ENCODE measurements at places on chromosomes 12 and 14.
A peak's percentile ranks its signal among the peaks of the same experiment; 100 is the strongest.

- DNase-seq, result no peak
Observed at GRCh38 chr12:121786440-121786825, 7.1 kb downstream of the RHOF start.

DNA sequence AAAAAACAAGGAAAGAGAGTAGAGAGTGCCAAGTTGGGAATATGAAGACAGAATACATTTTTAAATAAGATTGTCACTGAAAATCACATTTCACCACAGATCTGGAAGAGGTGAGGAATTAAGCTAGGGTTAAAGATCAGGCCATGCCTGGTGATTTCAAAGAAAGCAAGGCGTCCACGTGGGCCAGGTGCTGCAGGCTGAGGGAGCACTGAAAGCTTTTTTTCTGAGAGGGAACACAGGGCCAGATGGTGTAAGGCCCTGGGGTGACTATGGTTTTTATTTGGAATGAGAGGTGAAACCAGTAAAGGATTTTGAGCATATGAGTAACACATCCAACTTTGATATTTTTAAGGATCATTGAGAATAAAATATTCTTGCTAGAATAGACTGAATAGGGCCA lies 20.9 kb downstream of the SYT1 start:
- DNase-seq, result no peak

DNA sequence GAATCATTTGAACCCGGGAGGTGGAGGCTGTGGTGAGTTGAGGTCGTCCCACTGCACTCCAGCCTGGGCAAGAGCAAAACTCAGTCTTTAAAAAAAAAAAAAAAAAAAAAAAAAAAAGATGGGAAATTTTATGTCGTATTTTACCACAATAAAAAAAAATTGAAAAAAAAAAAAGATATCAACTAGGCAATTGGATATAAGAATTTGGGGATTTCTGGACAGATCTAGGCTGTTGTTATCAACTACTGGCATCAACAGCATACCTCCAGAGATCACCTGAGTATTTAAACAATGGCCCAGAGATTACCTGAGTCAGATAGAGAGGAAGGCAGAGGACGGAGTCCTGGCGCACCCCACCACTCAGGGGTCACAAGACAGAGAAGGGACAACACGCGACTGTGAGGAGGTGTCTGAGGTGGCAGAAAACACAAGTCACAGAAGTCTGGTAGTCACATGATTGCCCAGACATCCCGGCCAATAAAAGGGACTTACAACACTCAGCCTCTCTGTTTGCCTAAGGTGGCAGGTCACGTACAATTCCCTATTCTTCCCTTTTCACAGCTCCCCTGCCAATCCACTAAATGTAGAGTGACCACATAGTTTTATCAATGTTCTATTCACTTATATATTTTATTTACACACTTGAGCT lies 1.8 kb downstream of the SPRING1 start:
- DNase-seq, result no peak

DNA sequence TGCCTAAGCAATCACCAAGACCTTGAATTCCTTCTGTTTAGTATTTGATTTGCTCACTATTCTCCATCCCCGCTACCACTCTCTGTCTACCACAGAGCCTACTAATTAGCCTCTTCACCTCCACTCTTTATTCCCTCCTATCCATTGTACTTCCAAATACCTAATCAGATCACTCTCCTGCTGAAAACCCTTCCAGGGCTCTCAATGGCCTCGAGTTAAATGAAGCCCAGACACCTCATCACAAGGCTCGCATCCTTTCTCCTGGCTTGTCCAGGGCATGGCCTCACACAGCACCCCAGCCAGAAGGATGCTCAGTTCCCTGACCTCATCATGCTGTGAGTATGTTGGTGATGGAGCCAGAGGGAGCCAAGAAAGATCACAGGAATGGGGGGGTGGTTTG lies 71.4 kb upstream of the PRMT8 start:
- DNase-seq, result no peak

GRCh38 chr14:98840091-98840490 lies 431.9 kb downstream of the BCL11B start:
- no peak for DNase-seq

DNA sequence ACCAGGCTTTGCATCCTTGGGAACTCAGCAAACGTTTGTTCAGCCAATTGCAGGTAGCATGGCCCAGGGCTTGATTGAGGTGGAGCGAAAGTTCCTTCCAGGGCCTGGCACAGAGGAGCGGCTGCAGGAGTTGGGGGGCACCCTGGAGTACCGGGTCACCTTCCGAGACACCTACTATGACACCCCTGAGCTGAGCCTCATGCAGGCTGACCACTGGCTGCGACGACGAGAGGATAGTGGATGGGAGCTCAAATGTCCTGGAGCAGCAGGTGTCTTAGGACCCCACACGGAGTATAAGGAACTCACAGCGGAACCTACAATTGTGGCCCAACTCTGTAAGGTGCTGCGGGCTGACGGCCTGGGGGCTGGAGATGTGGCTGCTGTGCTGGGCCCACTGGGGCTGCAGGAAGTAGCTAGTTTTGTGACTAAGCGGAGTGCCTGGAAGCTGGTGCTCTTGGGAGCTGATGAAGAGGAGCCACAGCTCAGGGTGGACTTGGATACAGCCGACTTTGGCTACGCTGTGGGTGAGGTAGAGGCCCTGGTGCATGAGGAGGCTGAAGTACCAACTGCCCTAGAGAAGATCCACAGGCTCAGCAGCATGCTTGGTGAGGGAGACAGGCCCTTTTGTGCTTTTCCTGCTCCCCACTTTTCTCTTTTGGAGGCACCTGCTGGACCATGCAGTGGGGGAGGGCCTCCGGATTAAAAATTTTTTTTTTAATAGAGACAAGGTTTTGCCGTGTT lies 799 bp downstream of the THTPA start:
- no peak for DNase-seq

DNA sequence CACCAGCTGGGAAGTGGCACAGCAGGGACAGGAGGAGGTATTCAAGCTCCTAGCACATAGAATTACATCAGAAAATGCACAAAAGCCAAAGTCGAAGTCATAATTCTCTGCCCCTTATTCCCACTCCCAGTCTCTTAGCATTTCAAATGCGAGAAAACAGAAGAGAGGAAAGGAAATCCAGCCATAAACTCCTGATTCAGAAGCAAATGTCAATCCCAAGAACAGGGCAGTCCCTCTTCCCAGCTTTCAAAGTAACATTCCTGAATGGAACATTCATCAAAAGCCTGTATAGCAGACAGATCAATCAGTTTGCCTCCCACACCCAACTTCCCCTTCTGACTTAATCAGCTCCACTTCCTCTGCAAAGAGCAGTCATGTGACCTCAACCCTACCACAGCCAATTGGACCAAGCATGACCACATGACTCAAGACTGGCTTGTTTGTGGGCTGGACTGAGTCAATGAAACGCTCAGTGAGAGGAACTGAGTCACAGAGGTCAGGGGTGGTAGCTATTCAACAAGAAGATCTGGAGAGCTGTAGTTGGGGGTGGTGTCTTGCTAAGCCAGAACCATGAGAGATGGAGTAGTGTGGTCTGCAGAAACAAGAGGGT lies 41.4 kb upstream of the TUNAR start:
- DNase-seq, result no peak

DNA sequence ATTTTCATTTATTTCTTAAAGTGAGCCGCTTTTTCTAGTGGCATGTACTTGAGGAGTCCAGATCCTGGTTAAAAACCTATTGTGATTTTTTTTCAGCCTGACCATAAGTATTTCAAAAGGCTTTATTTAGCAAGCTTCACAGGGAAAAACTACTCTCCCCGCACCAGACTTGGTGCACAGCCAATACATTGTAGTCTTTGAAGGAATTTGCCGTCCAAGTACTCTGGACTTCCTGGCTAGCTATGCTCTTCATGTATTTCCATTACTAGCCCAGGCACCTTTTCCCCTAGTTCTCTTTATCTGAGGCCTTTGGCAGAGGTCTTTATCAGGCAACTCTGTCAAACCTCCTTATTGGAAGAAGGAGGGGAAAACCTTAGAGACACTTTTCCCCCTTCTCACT lies 234.7 kb downstream of the CCDC91 start:
- DNase-seq, result peak; percentile 27

GRCh38 chr12:67425394-67425793 lies 156.2 kb downstream of the CAND1 start:
- DNase-seq, result no peak

GRCh38 chr14:90985601-90986242 lies 74.7 kb downstream of the RPS6KA5 start:
- no peak for DNase-seq

DNA sequence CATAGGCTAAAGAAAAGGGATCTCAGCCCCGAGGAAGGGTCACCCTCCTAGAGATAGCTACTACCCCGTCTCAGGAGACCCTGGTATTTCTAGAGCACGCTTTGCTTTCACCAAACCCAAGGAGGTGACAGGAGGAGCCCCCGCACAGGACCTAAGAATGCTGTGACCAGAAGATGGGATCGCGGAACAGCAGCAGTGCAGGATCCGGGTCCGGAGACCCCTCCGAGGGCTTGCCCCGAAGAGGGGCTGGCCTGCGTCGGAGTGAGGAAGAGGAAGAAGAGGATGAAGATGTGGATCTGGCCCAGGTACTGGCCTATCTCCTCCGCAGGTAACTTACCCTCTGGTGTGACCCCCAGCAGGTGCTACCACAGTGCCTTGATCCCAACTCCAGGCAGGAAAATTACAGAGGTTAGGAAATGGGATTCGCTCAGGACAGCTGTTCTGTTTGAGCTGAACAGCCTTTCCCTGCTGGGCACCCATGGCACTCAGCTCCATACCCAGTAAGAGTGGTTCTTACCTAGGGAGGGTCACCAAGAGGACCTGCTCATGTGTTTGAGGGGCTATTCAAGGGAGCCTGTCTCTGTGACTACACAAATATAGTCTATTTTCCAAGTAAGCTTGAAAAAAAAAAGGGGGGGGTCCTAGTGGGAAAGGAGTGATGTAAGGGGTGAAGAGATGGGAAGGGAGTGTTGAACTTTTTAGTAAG lies 826 bp upstream of the NRL start:
- no peak for DNase-seq

GRCh38 chr14:101105045-101105444 lies 201.5 kb upstream of the RTL1 start:
- no peak for DNase-seq

GRCh38 chr14:34722723-34723545 lies 8.5 kb upstream of the CFL2 start:
- DNase-seq, result peak; percentile 86

- DNase-seq, result peak; percentile 40
Observed at GRCh38 chr12:4379405-4379804, at the start of gene FGF23. Gene FGF23, minus strand, starts transcription at chr12:4379712. Its CDS starts 130 bp downstream, at chr12:4379582.

DNA sequence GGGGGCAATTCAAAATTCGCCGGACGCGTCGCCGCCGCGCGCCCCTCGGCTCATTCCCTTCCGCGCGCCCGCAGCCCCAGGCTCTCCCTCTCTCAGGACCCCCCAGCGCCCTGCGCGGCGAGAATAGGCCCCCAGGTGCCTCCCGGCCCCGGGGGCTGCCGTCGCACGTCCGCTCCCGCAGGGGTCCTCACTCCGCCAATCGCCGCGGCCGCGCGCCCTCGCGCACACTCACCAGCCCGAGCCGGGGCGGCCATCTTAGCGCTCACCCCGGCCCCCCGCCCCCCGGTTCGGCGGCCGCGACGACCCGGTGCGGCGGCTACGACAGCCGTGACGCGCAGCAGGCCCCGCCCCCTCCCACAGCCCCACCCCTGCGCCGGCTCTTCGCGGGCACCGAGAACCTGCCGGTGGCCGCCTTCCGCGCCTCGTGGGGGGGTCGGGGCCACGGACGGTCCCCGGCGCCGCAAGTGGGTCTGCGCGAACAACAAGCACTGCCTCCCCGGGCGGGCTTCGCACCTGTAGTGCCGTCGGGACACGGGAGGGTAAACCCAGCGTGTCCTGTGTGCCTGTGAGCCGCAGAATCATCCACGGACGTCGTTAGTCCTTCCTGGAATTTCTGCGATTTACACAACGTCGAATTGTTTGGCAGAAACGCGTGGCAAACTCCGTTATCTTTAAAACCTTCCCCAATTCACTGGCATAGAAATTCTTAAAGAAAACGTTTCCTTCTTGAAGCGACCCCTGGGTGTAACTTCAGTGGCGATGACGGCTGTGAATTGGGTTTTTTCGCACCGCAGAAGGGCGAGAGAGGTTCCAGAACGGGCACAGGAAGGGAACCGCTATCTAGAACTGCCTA lies 2.5 kb downstream of the USP44 start:
- peak; percentile 58 for DNase-seq

GRCh38 chr12:116352315-116352835 lies 74.9 kb upstream of the MED13L start:
- DNase-seq, result no peak

DNA sequence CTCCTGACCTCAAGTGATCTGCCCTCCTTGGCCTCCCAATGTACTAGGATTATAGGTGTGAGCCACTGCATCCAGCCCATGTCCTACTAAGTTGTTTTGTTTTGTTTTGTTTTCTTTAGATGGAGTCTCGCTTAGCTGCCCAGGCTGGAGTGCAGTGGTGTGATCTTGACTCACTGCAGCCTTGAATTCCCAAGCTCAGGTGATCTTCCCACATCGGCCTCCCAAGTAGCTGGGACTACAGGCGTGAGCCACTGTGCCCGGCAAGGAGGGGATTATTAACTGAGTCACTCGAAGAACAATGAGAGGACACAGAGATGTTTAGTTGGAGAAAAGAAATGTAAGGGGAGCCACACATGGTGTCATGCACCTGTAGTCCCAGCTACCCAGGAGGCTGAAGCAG lies 18.0 kb upstream of the ERBB3 start:
- DNase-seq, result no peak

DNA sequence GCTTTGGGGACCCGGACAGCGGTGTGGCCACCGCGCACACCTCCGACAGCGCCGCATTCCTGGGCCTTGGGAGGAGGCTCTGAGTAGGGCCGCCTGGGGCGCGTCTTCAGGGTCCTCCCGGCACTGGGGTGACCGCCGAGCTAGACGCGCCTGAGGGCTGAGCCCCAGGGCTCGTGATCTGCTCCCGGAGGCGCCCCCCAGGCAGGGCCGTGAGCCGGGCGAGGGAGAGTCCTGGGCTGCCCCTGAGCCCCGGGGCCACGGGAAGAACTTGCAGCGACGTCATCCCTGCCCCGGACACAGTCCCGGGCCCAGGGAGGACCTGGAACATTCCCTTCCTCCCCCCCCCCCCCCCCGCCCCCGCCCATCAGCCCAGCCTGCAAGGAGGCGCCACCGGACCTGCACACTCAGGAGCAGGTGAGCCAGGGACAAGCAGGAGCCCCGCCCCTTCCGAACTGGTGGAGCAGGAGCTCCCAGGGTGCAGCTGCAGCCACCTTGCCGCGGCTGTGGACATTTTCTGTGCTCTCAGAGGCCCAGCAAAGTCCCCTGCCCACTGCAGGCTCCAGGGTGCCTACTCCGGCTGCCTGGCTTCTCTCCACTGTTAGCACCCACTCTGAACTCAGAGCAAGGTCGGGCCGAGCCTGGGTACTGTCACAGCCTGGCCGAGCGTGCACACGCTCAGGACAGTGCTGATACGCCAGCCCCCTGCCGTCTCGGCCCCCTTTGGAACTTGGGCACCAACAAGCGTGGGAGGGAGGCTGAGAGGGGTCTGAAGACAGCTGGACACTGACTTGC lies 50.7 kb downstream of the A2M start:
- peak; percentile 58 for DNase-seq

DNA sequence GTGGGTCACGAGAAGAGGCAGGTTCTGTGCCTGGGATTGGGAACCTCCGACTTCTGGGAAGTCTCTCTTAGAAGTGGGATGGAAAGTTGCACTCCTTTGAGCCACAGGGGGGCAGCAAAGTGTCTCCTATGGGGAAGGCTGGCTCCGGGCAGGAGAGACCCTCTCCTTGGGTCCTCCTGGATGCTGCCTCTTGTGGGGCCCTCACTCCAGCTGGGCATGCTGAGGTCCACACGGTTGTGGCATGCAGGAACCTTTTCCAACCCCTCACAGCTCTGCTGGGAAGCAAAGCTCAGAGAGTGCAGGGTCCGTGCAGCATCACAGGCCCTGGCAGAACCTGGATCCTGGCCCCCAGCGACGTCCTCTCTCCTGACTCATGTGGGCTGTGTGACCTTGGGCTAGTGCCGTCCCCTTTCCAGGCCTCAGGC lies 17.4 kb downstream of the SDSL start:
- DNase-seq, result no peak

GRCh38 chr14:31357279-31357678 lies 63.1 kb downstream of the HEATR5A start:
- no peak for DNase-seq

All from muscle of back (tissue), 13 donors.